Activated naive CD4-positive, alpha-beta T cell treated with anti-CD3 and anti-CD28 coated beads for 36 hours (primary cell): ENCODE measurements at places on chromosomes 3 and 15. TPM values are rescaled to one million over a fixed set of nuclear protein-coding genes. Genes with fewer than 3 reads are reported as not detected.

FAM3D gene
- not detected for total RNA-seq

DNA sequence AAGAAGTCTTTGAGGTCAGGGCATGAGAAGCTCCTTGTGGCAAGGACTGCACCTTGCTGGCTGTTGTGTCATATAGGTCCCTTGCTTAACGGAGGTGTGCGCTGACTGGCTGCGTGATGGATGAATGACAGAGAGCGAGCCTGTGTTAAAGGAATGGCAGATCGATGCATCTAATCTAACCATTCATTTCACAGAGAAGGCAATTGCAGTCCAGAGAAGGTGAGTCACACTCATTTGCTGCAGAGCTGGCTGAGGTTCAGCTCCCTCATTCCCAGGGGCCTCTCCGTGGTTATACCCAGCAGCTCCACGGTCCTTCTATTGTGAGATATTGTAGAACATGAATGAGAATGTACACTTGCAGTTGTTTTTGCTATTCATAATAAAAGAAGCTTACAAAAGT, 289.3 kb downstream of the EPHB1 start:
- no peak for DNase-seq

GRCh38 chr3:177449360-177450006, 252.2 kb upstream of the TBL1XR1 start:
- no peak for DNase-seq

ZDHHC23 gene
- 5.4 TPM for total RNA-seq

PIF1 gene
- total RNA-seq = 38.4 TPM

- DNase-seq = no peak
Measured at GRCh38 chr3:164526250-164526649, 552.0 kb downstream of the SI start.

NCKIPSD gene
- 28.7 TPM for total RNA-seq

TRIM42 gene
- total RNA-seq = not detected
